ENCODE measurements at places on chromosomes 5 and 9. TPM values are rescaled to one million over a fixed set of nuclear protein-coding genes. Genes with fewer than 3 reads are reported as not detected.

The NIM1K gene
- total RNA-seq = 0.07 TPM

The SLC36A3 gene
- not detected for total RNA-seq

The RALGPS1 gene
- total RNA-seq = 3.6 TPM

The STPG3 gene
- not detected for total RNA-seq

The GGTA1 gene
- total RNA-seq = not detected

The CHSY3 gene
- total RNA-seq = 0.02 TPM

The ARAP3 gene
- 5.5 TPM for total RNA-seq

The C1QTNF2 gene
- 2.5 TPM for total RNA-seq

The CTNND2 gene
- total RNA-seq = 0.17 TPM

The TLX3 gene
- total RNA-seq = not detected

The TCF7 gene
- 5.2 TPM for total RNA-seq

The GMCL2 gene
- not detected for total RNA-seq

The SH3PXD2B gene
- 8.5 TPM for total RNA-seq

The MEGF9 gene
- 15.0 TPM for total RNA-seq

DNA sequence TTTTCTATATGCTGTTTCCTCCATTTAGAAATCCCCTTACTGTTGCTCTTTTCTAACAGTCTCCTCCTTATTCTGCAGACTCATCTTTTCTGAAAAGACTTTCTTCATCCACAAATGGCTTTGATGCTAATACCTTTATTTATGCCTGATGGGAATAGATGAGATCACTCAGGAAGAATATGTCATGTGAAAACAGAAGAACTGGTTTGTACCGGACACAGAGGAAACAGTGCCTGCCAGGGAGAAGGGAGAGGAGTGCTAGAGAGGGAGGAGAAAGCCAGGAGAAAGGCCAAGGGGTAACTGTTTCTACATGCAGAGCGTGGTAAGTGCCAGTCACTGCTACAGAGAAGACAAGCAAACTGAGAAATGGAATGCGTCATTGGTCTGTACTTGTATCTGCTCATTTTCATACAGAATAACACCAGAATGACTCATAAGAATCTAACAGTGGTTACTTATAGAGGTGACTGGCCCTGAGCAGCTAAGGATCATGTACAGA lies 45.9 kb upstream of the PJA2 start:
- peak; percentile 99 for DNase-seq

- DNase-seq = peak; percentile 97
These were observed 99.6 kb upstream of the TAF11L2 start for GRCh38 chr5:17398431-17398830.

DNA sequence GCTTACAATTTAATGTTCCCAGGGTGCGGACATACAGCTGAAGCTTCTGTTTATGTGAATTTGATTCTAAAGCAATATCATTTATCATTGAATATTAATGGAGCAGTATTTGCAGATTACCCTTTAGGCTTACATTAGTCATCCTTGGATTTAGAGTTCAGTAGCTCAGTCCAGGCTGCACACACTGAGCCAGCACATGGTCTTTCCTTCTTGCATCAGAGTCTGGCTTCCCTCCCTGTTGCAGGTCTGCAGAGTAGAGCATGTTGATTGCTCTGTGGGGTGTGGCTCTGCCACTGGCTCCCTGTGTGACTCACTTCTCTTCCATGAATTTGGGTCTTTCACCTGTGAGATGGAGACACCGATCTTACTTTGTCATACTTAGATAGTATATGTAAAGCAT lies 36.8 kb downstream of the NSG2 start:
- no peak for DNase-seq

- DNase-seq = no peak
These were observed 93.8 kb downstream of the ANKRD18A start for GRCh38 chr9:38526591-38526990.

GRCh38 chr9:109974143-109974917 lies 194.3 kb downstream of the PALM2AKAP2 start:
- no peak for DNase-seq

- DNase-seq = no peak
These were observed 56.7 kb downstream of the APC start for GRCh38 chr5:112794410-112794809.

GRCh38 chr9:9612270-9612669 lies 1000.5 kb downstream of the PTPRD start:
- no peak for DNase-seq

GRCh38 chr5:175211956-175212756 lies 231.8 kb downstream of the DRD1 start:
- DNase-seq = no peak

- no peak for DNase-seq
These were observed 164.2 kb downstream of the ACTL7B start for GRCh38 chr9:108691614-108692013.

DNA sequence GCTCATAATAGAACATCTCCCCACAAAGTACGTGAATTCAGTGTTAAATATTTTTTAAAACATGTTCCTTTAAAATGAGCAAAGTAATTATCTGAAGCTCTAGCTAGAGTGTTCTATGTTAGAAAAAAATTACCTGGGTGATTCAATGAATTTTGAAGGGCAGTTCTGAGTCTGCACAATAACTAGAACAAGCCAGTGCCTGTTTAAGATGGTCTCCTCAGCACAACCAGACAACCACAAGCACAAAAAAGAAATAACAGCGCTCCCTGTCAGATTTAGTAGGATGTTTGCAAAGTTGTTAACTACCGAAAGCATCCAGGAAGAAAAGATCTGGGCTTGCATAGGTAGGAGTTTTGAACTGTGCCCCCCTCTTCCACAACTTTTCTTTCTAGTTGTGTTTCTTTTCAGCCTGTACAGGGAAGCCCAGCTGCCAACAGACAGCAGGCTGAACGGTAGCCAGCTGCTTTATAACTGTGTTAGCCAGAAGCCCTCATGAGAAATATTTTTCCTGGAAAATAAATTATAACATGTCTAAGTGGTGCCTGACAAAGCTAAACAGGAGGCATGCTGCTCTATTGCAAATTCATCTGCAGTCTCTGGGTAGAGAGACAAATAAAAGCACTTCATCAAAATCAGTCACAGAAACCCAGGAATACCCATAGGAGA lies 1026.9 kb downstream of the MAT2B start:
- no peak for DNase-seq

DNA sequence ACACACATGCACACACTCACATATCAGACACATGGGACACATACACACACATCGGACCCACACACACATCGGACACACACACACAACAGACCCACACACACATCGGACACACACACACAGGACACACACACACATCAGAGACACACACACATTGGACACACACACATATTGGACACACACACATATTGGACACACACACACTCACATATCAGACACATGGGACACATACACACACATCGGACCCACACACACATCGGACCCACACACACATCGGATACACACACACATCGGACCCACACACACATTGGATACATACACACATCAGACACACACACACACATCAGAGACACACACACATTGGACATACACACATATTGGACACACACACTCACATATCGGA lies 12.8 kb upstream of the LAMC3 start:
- DNase-seq = no peak

GRCh38 chr9:27047136-27047535 lies 41.7 kb upstream of the LRRC19 start:
- DNase-seq = no peak

DNA sequence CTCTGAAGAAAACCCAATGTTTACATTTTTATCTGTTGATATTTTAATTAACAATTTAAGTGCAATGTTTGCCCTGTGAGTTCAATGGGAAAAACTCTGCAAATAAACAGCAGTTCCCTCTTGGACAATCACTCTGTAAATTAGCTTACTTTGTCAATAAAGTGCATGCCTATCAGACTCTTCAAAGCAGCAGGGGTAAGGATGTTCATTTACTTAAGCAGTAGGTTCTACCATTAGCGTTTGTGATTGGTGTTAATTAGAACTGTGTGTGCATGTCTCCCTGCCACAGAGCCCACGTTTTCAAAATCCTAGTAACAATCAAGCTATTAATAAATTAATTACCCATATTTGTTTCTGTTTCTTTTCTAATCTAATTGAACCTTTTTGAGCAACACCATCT lies 1921.6 kb upstream of the WWC1 start:
- DNase-seq = no peak

DNA sequence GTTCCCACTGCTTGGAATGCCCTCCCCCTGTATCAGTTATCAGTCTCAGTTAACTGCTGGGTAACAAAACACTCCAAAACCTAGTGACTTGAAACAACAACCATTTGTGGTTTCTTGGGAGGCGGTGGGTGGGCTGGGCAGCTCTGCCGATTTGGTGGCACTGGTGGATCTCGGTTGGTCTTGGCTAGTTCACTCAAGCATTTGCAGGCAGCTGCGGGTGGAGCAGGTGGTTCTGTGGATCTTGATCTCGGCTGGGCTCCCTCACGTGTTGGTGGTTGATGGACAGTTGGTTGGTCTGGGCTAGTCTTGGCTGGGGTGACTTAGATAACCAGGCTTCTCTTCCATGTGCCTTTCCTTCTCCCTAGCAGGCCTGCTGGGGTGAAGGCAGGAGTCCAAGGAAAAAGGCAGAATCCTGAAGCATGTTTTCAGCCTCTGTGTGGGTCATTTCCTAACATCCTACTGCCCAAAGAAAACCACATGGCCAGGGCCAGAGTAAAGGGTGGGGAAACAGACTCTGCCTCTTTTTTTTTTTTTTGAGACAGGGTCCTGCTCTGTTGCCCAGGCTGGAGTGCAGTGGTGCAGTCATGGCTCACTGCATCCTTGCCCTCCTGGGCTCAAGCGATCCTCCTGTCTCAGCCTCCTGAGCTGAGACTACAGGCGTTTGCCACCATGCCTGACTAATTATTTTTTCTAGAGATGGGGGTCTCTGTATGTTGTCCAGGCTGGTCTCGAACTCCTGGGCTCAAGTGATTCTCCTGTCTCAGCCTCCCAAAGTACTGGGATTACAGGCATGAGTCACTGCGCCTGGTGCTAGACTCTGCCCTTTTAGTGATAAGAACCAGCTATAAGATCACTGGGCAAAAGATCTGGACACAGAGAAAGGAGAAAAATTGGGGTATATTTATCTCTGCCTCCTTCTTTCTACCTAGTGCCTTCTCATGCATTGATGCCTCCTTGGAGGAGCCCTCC lies 183.7 kb downstream of the RGS3 start:
- no peak for DNase-seq

GRCh38 chr5:41795125-41795524 lies 75.1 kb downstream of the OXCT1 start:
- DNase-seq = no peak
